ENCODE measurements at places on chromosomes 12 and 14.

- DNase-seq = no peak
These were observed 509.9 kb downstream of the DIO2 start for GRCh38 chr14:79701371-79701770.

DNA sequence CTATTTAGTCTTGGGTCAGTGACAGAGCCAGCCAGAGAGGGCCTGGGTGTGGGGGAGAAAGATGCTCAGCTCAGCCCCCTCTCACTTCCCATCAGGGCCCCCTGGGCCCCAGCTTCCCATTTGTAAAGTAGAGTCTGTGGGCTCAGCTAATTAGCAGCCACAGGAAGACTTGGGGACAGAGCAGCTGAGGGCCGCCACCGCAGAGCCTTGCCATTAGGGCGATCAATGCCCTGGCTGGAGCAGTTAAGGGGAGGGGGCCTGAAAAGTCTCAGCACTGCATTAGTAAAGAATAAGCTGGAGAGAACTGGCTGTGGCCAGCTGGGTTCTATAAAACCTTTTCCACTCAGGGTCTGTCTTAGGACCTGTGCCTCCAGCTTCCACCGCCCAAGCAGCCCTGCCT lies 2.7 kb downstream of the PLEKHD1 start:
- DNase-seq = no peak

DNA sequence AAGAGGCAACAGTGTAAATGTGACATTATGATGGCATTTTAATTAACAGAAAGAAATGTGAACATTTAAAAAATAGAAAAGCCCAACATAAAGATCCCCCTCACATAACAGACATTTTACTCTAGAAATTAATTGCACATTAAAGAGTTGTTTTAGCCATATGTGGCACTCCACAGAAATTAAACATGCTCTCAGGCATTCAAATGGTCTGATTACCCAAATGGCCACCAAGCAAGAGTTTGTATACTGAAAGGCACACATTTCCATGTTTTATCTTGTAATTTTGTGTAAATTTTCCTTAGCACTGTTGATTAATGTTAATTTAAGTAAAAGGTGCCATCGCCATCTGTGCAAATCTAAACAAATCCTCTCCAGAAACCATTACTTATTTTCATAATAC lies 43.5 kb downstream of the GTF2A1 start:
- DNase-seq = no peak

- DNase-seq = no peak
These were observed 238.6 kb upstream of the DDHD1 start for GRCh38 chr14:53391631-53392285.

DNA sequence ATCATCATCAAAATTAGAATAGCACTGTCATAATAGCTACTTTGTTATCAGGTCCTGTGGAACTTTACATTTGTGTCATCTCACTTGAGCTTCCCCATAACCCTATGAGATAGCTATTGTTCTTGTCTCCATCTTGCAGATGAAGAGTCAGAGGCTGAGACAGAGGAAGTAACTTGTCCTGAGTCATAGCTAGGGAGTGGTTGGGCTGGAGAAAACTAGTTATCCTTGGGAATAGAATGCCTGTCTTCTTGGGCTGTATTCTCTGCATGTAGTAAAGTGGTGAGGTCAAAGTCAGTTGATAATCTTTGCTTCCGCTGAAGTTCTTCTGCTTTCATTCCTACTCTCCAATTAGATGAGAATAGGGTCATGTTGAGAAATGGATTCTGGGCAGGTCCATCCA lies 117.0 kb downstream of the SMOC1 start:
- DNase-seq = no peak

GRCh38 chr12:31897781-31898503 lies 61.3 kb upstream of the RESF1 start:
- peak; percentile 51 for DNase-seq

GRCh38 chr12:58163021-58163420 lies 221.7 kb downstream of the ATP23 start:
- DNase-seq = no peak

DNA sequence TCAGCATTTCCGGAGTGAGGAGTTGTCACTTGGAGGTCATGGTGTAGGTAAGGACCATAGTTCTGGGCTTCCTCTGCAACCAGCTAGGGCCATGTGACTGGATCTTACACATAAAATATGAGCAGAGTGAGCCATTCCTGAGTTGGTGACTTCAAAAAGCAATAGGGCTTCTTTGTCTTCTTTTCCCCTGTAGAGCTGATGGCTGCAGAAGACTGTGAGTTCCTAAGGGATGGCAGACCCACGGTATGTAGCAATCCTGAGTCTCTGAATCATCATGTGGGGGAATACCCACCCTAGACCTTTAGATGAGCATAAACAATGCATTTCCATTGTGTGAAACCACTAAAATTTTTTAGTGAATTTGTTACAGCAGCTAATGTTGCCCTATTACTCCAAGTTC lies 151.1 kb upstream of the TBX3 start:
- DNase-seq = no peak

- DNase-seq = no peak
These were observed 172.3 kb downstream of the NDUFA12 start for GRCh38 chr12:94831081-94831751.

DNA sequence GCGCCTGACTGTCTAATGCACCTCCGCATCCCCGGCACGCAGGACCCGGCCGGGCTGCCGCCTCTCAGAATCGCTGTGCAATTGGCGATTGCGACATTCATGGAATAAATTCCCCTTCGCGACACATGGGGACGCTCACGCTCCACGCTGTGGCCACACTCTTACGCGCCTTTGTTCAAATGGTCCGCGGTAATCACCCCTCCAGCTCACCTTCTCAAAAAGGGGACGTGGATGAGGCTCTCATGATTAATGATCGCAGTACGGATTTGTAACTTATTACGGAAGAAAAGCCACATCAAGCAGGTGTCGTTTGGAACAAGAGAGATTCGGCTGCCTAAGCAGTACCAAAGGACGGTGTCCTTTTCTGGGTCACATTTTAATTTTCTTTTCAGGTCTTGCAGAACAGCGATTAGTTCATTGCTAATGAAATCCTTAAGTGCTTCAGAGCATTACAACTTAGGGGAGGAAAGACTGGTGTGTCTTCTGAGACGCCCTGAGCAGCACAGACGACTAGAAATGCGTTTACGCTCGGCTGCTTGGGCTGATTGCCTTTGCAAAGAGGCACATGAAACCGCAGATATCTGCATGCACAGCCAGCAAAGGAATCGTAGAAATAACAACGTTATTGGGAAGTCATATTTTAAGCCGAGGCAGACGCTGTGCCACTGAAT lies 37.3 kb upstream of the ADGRD1 start:
- DNase-seq = no peak

GRCh38 chr14:22797017-22797917 lies 18.0 kb downstream of the SLC7A7 start:
- no peak for DNase-seq

DNA sequence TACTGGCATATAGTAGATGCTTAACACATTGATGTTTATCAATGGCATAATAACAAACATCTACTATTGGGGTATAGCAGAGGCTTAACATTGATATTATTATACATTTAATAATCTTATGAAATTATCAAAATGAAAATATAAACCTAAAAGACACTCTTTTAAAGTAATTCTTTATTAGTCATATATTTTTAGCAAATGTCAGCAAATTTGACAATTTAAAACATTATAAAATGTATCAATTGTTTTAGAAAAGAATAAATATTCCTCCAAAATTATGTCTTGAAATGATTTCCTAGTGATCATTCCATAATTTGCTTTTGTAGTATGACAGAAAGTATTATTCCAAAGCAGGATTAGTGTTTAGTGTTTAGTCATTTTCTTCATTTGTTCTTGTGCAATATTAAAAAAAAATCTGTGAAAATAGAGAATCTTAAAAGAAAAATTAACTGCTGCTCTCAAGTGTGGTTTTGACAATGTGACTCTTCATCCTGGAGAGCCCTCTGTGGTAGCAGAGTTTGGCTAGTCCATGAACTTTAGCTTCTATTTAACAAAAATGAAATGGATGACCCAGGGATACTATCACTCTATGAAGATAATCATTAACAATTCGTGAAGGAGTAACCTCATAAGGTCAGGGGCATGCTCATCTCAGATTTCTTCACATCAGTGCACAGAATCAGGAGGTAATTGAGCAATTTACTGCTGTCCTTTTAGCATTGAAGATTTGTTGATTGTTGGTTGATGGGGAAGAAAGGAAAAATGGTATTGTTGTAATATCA lies 1018.5 kb downstream of the LRFN5 start:
- no peak for DNase-seq

DNA sequence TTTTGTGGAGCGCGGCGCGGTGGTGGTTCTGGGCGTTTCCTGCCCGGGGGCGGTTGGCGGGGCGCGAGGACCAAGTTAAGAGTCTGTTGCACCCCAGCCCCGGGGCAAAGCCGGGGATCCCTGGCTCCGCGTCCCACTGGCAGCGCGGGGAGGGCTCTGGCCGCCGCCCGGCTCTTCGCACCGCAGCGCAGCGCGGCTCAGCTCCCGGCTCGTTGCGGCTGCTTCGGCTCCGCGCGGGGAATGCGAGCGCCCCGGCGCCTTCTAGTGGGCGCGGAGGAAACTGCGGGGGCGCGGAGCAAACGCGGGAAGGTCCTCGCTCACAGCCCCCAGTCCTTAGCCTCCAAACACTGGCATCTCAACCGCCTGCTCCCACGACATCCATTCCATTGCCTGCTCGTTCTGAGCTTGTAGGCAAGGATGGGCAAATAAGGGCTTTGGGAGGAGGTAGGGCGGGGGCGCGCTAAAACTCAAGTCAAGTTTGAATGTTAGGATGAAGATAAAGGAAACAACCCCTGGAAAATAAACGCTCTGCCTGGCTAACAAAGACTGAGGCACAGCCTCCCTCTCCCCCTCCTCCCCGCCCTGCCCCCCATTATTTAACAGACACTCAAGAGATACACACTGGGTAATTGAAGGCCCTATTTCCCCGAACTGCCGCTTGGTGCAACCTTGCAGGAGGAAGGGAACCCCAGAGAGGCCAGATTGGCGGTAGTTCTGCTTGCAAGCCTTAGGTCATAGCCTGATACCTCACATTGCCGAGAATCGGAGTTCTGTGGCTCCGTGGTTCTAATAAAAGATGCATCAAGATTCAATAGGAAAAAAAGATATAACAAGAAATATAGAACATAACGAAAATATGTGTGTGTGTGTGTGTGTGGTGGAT lies at the start of gene B4GALNT1:
TSS of gene B4GALNT1 (minus strand) at position 244 of the 883 bp plus-strand sequence. CDS start 1,069 bp downstream, outside the sequence.
- DNase-seq = peak; percentile 71

GRCh38 chr14:104206281-104206904 lies 68.0 kb downstream of the KIF26A start:
- no peak for DNase-seq

DNA sequence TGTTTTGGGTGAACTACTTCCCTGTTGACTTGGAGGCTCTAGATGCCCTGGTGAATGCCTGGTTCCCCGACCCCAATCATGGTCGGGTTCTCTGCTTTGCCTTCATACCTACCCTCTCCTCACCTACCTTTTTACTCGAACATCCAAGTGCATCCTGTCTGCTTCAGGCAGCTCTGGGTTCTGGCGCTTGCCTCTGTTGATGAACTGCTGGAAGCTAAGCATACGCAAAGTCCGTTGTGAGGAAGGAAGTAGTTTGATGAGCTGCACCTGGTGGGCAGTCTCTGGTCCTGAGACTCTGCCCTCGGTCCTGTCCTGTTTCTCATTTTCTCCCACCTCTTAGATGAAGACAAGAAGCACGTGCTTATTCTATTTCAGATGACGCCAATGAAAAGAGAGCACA lies 13.6 kb downstream of the KCNH3 start:
- no peak for DNase-seq

- DNase-seq = no peak
These were observed 1.9 kb downstream of the BCL7A start for GRCh38 chr12:122023339-122024131.

- DNase-seq = no peak
These were observed 89.7 kb downstream of the LGMN start for GRCh38 chr14:92658684-92659083.

DNA sequence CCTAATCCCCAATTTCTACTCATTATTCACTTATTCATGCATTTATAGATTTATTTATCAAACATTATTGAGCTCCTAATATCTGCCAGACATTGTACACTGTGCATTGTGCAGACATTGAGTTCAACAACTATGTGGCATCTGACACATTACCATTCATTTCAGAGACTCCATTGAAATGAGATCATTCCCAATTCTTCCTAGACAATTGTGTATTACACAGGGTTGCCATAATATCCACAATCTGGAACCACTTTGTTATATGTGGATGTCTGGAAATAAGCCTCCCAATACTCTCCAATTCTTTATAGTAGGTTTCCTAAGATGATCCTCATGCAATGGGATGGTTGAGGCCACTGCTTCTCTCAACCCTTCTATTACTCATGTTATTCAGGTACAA lies 165.0 kb downstream of the OTOGL start:
- DNase-seq = no peak

GRCh38 chr12:14187002-14187401 lies 178.5 kb upstream of the ATF7IP start:
- no peak for DNase-seq

DNA sequence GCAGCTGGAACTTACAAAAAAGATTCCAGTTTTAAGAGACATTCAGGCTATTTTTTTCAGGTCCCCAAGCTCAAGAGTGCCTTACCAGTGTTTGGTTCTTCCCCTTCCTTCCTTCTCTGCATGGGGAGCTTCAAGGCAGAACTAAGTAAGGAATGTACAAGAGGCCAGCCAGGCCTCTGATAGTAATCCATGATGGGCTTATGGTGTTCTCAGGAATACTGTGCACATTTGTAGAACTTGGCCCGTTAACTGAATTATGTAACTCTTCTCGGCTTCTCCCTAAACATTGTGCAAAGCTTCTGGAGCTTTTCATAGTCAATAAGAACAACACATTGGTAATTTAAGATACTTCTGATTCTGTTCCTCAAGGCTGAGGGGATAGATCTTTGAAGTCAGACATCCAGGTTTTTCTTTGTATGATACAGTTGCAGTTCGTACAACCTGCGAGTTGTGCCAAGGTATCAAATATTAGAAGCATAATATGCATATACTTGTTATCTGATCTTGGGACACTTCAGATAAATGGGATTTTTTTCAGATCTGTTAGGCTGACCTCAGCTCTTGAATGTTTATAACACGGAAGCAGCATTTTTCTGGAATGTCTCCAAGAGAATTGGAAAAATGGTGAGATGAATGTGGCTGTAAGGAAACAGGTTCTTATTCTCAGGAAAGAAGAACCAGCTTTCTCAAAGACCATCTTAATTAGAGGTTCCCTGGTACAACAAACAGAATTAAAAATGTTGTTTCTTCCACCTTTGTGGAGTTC lies 148.6 kb downstream of the ANO4 start:
- no peak for DNase-seq
